ENCODE measurements at places on chromosomes 1 and 21.

DNA sequence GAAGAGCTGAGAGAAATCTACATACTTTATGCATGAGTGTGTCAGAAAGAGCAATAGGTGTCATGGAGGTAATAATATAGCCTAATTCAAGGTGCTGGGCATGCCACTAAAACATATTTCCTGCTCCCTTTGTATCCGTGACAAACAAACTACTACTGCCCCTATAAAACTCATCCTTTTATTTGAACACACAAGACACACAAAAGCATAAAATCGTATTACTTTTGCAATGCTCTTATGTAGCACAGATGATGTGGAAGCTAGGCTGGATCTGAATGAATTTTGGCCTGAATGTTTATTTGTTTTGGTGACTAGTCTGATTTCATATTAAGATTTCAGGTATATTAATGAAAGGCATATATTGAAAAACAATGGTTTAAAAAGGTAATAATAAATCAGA lies 239.3 kb upstream of the NEGR1 start:
- no peak for DNase-seq

DNA sequence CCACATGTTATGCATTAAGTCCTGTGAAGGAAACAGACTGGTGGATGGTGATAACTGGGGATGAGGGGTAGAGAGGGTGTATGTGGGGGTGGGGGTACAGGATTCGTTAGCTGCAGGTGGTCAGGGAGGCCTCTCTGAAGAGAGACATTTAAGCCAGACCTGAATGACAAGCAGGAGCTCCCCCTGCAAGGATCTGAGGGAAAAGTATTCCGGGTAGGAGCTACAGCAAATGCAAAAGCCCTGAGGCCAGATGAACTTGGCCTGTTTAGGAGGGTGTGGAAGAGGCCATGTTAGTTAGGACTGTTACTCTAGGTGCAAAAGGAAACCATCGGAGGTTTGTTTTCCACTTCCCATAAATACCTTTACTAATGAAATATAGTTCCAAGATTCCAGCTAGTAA lies 9.9 kb downstream of the ARHGEF10L start:
- no peak for DNase-seq

DNA sequence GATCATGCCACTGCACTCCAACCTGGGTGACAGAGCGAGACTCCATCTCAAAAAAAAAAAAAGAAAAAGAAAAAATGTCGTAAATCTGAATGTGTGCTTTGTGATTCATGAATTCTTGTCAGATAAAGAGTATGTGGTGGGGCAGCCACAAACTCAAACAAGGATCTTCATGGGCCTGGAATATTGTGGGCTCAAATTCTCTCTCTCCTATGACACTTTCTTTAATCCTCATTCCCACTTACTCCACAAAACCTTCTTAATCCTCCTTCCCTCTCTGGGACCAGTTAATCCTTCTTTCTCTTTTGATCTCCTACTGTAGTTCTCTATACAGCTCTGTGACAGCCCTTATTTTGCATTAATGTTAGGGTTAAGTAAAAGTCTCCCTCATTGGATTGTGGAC lies 112.3 kb downstream of the AK5 start:
- DNase-seq, result no peak

GRCh38 chr1:172180501-172181285 lies 239.8 kb upstream of the C1orf105 start:
- DNase-seq, result no peak

- no peak for DNase-seq
Observed at GRCh38 chr21:38765056-38765455, 40.7 kb upstream of the ETS2 start.

DNA sequence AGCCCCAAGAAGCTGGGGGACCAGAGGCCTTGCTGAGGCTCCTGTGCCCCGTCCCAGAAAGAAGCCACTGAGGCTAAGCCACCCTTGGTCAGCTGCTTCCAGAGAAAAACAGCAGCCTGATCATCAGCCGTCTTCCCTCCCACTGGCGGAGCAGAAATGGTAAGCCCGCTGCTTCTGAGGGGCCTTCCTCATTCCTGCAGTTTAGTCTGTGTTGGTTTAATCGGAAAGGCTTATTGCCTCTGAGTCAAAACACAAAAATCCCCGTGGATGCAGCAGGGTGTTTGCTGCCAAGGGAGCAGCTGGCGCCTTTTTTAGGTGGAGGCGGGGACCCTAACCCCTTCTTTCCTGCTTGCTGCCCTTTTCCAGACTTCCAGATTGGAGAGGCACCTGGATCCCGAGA lies 33.9 kb downstream of the SPSB1 start:
- DNase-seq, result no peak

- DNase-seq, result no peak
Observed at GRCh38 chr1:247415423-247416361, at the start of gene NLRP3. Gene NLRP3 (plus strand): TSS chr1:247416173. CDS start chr1:247418801, 2,628 bp downstream.

GRCh38 chr1:66090859-66091457 lies 298.3 kb downstream of the PDE4B start:
- DNase-seq, result no peak

DNA sequence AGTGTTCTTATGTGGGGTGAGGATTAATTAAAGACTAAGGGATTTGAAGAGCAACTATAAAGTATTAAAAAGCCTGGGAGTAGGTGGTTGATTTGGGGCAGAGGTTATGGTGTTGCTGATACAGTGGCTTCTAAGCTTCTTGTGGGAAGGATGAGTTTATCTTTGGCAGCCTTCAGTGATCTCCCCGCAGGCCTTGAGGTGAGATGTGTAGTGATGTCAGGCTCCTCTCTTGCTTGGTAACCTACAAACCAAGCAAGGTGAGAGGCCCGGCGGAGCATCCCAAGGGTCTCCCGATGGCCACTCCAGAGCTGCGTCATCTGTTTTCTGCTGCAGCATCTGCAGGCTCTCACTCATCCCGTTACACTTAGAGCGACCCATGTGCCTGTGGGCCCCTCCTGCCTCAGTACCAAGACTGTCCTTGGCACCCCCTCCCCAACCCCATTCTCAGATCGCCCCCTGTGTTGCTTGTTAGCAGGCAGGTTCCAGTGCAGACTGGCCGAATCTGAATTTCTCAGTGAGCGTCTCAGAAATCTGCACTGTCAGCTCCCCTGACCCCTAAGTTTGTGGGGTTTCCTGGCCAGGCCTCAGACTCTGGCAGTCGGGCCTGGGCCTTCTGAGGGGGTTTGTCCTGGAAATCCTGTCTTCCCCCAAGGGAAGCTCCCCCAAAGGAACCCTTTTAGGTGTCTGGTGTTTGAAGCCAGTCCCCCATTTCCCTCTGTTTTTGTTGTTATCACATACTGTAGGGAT lies 77.9 kb downstream of the GALNT2 start:
- DNase-seq, result no peak

DNA sequence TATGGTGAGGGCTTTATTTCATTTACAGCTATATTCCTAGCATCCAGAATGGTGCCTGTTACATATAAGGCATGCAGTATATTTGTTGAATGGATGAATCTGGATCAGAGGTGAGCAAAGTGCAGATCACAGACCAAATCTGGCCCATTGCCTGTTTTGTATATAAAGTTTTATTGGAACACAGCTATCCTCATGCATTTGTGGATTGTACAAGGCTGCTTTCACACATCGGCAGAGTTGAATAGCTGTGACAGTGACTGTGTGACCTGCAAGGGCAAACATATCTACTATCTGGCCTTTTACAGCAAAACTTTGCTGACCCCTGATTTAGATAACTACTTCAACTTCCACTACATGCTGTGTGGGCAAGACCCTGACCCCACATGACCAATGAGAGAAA lies 54.0 kb upstream of the MRPS6 start:
- DNase-seq, result no peak

DNA sequence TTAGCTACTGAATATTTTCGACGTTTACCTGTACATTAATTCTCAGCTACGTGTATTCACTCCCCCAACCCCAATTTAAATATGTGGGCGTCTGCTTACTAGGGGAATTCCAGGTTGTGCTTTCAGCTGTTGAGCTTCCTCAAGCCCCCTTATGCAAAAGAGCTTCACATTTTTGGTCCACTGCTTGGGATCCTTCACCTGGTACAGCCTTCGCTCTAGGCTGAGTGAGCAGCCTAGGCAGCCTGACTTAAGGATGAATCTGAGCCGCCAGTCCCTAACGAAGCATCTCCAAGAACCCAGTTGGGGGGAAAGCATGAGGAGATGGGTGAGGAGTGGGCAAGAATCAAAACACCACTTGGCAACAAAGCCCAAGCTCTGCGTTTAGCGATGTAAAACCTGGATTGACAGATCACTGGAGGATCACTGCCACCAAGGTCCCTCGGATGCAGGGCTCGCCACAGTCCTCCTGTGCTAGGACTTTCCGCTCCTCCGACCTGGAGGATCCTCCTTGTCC lies 674 bp downstream of the BCL10 start:
- no peak for DNase-seq

- DNase-seq, result no peak
Observed at GRCh38 chr1:74699331-74699730, 25.7 kb upstream of the ERICH3 start.

GRCh38 chr1:55670331-55671082 lies 455.3 kb upstream of the USP24 start:
- no peak for DNase-seq
